ENCODE measurements at places on chromosomes 7 and 10.

- no peak for DNase-seq
These were observed 37.1 kb downstream of the CPXM2 start for GRCh38 chr10:123854498-123854897.

- no peak for DNase-seq
These were observed 273.4 kb downstream of the DIP2C start for GRCh38 chr10:416091-416515.

DNA sequence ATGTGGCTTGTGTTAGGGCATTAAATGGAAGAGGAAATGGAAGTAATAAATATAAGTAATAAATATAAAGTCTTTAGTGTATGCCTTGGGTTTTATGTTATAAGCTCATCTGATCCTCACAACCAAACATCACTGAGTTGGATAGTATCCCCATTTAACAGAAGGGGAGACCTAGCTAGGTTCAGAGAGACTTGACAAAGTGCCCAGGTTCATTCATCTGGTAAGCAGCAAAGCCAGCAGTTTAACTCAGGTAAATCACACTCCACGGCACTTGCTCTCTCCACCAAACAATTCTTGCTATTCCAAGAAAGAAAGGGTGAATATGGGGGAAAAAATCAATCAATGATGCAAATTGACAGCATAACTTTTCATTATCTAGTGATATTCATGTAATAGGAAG lies 167.3 kb downstream of the MAGI2 start:
- no peak for DNase-seq

GRCh38 chr7:21269021-21269420 lies 158.9 kb upstream of the SP4 start:
- no peak for DNase-seq

- no peak for DNase-seq
These were observed 147.5 kb downstream of the WDR37 start for GRCh38 chr10:1203704-1204103.

- no peak for DNase-seq
These were observed 329.6 kb downstream of the PTEN start for GRCh38 chr10:88193018-88193417.

- DNase-seq = no peak
These were observed 30.6 kb downstream of the PALD1 start for GRCh38 chr10:70508912-70509756.

DNA sequence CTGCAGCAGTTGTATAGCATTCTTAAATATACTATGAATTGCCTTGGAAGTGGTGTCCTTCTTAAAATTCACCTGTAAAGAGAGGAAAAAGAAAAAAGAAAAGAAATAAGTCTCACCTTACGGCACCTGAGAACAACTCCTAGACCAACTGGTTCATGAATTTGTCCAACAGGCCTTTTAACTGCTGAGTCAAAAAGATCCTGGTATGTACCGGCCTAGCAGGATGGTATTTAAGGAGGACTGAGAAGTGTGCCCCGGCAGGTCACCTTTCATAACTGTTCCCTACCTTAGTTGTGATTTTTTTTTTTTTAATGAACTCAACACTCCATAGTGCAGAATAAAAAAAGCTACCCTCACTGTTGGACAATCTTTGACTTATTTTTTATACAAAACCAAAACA lies 25.8 kb downstream of the STN1 start:
- DNase-seq = no peak

DNA sequence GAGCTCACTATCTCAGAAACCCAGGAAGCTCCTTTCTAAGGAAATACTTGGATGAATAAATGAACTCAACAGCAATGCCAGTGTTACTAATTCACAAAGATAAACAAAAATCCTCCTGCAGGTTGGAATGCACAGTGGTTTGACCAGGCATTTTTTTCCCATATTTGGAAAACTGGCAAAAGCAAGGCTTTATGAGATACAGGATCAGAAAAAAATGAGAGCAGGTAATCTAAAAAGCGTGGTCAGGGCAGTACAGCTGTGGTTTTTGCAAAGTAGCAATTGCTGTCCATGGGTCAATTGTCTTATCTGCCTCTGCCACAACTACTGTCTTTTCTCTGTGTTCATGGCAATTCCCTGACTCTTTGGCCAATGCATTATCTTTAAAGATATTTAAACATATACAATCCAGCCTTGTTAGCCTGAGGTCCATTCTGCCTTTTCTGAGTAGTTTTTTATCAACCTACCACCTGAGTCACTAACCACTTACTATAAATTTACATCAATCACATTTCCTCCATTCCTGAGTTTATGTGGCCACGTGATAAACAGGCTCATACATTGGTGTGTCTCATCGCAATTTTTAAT lies 564.5 kb upstream of the IGFBP3 start:
- no peak for DNase-seq

DNA sequence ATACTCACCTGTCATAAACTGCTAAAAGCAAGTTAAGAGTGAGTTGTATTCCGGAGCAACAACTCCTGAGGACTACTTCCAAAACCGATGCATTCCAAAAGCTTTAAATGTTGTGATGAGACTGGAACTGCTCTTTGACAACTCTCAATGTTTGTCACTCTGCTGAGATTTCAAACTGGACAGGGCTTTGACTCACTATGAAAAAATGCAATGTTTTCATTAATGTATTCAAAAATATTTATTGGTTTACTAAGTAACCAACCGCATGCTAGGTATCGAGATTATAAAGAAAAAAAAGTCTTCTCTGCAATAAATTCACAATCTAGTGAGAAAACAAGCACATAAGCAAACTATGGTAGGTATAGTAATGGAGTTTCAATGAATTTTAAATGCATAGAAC lies 107.9 kb upstream of the GNAI1 start:
- no peak for DNase-seq

GRCh38 chr7:8015100-8015745 lies 46.6 kb downstream of the GLCCI1 start:
- no peak for DNase-seq

Data from activated CD4-positive, CD25-positive, alpha-beta regulatory T cell (primary cell).